ENCODE measurements at places on chromosomes 6 and 20.

DNA sequence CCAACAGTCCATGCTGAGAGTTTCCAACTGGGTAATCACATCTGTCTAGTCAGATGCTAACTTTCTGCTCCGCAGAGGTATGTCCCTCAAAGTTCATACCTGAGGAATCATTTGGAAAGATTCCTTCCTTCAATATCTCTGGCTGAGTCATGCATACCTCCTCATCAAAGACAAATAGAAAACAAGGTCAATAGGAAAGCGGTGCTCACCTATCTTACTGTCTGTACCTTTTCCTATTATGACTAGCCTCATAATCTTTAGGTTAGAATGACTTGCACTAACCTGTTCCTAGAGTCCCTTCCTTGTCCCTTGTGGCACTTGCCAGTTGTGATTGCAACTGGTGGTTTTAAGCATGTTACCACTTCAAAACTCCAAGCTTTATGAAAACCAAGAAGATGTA, 78.2 kb upstream of the PTPRK start:
- DNase-seq: no peak

- no peak for DNase-seq
These were observed 75.7 kb upstream of the CLDN20 start for GRCh38 chr6:155187994-155188706.

GRCh38 chr20:57576617-57577550, 16.0 kb downstream of the PCK1 start:
- DNase-seq: no peak

DNA sequence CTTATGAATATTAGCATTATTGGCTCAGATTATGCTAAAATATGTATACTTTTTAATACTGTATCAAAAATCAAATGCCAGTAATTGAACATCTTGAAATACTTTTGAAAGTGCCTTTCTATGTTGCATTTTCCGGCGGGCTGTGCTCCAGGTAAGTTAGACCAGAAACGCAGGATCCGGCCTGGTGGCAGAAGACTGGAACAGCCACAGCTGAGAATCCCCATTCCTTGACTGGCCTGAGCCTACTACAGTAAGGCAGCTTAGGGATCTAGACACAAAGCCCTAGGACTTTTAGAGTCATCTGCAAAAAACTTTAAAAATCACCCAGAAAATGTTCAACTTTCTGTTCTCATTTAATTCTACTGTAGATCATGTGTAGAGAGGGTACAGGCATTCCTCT, 138.8 kb upstream of the C6orf118 start:
- no peak for DNase-seq

DNA sequence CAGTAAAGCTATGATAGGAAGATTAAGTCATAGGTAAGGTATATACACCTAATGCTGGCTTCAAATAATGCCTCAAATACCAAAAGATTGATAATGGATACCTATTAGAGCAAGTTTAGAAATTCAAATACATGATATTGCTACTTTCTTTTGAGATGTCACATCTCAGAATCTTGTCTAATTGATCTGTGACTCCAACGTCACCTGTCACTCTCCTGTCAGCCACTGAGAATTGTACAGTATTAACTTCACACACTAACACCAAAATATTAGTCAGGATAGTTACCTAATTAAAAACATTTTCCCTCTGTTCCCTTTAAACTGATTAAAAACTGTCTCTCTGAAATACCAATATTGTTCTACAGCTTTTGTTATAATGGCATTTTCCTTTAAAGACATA, 575.5 kb upstream of the ID4 start:
- no peak for DNase-seq

DNA sequence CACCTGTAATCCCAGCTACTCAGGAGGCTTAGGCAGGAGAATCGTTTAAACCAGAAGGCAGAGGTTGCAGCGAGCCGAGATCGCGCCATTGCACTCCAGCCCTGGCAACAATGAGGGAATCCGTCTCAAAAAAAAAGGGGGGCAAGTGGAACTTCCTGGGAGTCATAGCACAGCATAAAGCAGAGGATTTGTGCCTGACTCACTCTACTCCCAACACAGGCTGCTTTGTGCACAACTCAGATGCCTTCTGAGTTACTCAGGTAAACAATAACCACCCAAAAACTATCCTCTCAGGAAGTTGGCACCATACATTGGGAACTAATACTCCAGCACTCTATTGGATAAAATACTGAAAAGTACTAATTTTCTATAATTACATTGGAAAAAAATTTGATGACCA, 2.5 kb upstream of the TMEM244 start:
- no peak for DNase-seq

- no peak for DNase-seq
These were observed 469.0 kb downstream of the CDC5L start for GRCh38 chr6:44856479-44856878.
